Astrocyte of the spinal cord (primary cell): ENCODE measurements at places on chromosomes 5 and 9.

GRCh38 chr9:78620303-78620702 is 323.4 kb downstream of the PSAT1 start:
- DNase-seq: no peak

DNA sequence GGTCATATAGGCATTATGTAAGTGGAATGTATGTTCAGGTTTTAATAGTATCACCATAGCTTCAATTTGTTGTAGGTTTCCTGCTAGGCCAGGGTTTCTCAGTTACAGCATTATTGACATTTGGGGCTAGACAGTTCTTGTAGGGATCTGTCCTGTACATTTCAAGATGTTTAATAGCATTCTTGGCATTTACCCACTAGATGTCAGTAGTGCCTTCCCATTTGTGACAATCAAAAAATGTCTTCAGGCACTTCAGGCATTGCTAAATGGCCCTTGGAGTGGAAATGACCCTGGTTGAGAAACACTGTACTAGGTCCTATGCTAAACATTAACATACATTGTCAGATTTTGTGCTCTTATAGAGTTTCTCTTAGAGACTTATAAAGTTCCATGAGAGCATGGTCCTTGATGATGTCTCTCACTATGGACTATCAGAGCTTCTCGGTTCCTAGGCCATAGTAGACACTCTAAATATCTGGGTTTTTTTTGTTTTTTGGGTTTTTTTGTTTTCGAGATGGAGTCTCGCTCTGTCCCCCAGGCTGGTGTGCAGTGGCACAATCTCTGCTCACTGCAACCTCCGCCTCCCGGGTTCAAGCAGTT is 1.4 kb downstream of the KIF20A start:
- peak; percentile 64 for DNase-seq

GRCh38 chr5:62608529-62609511 is 30.2 kb downstream of the LRRC70 start:
- DNase-seq: no peak

DNA sequence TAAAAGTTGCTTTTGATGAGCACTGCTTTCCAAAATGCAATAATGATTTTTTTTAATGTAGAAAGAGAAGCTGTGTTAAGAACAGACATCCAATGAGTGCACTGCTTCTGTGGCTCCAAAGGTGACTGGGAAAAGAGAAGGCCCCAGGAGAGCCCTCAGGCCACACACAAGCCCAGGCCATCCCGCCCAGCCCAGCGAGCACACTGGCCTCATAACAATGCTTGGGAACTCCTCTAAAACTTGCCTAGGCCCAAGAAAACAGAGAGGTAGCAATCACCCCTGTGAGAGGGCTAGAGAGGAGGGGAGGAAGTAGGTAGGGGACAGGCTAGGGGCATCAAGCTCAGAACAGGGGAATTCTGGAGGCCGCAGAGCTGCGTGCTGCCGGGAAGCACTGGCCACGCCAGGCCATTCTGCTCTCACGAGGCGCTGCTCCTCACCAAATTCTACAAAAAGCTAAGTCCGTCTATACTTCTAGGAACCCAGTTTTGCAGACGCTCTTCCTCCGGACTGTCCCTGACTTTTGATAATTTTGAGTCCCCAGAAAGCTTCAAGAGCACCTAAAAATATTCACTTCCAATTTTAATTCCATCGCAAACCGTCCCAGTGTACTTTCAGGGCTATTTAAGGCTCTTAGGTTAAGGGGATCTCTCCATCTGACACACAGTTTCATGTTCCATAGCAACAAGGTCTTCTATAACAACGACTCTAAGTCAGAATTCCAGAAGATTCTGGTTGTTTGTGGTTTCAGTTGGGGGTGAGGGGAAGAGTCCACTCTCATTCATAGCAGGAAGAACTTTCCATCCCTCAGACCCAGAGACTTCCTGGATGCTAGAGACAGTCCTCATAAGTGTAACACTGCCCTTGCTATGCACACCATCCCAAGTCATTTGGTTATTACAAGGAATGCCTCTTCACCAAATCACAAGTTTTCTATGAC is 51.0 kb downstream of the HABP4 start:
- DNase-seq: peak; percentile 61

DNA sequence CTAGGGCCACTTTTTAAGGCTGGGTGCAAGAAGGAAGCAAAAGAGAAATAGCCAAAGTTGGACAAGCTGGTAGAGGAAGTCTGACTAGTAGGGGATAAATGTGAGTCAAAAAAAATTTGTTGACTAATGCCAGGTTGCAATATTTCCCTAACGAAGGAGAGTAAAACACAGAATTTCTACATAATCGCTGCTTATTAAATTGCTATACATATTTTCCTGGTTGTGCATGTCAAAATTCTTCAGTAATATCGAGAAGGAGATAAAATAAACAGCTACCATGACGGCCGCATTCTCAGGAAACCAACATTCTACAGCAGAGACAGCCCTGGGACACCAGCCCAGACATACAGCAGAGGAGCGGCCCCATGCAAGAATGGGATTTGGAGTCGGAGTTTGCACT is 148.3 kb downstream of the ESM1 start:
- DNase-seq: no peak

- no peak for DNase-seq
These were observed 51.9 kb upstream of the ENTREP1 start for GRCh38 chr9:69273161-69273560.

DNA sequence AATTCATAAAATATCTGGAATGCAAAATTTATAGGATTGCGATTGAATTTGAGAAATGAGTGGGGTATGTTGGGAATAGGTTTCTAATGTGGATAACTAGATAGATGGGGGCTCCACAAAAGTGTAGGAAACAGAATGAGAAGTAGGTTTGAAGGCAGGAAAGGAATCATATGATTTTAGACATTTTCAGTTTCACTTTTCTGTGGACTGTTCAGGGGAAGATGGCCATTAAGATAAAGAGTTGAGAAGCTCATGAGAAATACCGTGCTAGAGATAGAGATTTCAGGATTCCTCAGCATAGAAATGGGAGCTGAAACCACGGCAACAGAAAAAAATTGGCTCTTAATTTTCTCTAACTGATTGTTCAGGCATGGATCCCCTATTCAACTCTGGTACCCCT is 163.4 kb upstream of the CD180 start:
- DNase-seq: no peak

- DNase-seq: no peak
These were observed 196.3 kb upstream of the KLF4 start for GRCh38 chr9:107685901-107686300.
